Thoracic aorta (tissue), 2 donors: ENCODE measurements at places on chromosomes 12 and 14. TPM values are rescaled to one million over a fixed set of nuclear protein-coding genes. Genes with fewer than 3 reads are reported as not detected.

The CBLN3 gene
- total RNA-seq = 4.2 TPM

- peak overlapping the region; percentile 21 for H3K27ac ChIP-seq
- no peaks in the 10 kb centered on the region for H3K36me3 ChIP-seq
- no peaks in the 10 kb centered on the region for H3K27me3 ChIP-seq
- no peak for DNase-seq
- H3K4me3 ChIP-seq = no peak overlapping the region
- H3K4me1 ChIP-seq = peaks cover 15% of the 10 kb centered on the region
Measured at GRCh38 chr14:90733139-90733808, 83.0 kb downstream of the TTC7B start.

GRCh38 chr12:119692997-119693396 lies 25.1 kb downstream of the PRKAB1 start:
- H3K4me1 ChIP-seq = no peaks in the 10 kb centered on the region
- DNase-seq = no peak

- no peak for DNase-seq
- H3K27me3 ChIP-seq = no peaks in the 10 kb centered on the region
- no peaks in the 10 kb centered on the region for H3K4me1 ChIP-seq
- H3K27ac ChIP-seq = no peak overlapping the region
Measured at GRCh38 chr14:33449268-33449667, 501.6 kb downstream of the EGLN3 start.

GRCh38 chr12:93982771-93983315 lies 165.5 kb upstream of the PLXNC1 start:
- H3K4me3 ChIP-seq = no peak overlapping the region
- H3K27ac ChIP-seq = no peak overlapping the region
- H3K4me1 ChIP-seq = no peaks in the 10 kb centered on the region
- no peaks in the 10 kb centered on the region for H3K27me3 ChIP-seq
- H3K36me3 ChIP-seq = no peaks in the 10 kb centered on the region

The MDM2 gene
- total RNA-seq = 101 TPM

The CHFR gene
- 72.3 TPM for total RNA-seq

GRCh38 chr14:44830371-44830770 lies 131.4 kb downstream of the KLHL28 start:
- no peak overlapping the region for H3K4me3 ChIP-seq
- no peaks in the 10 kb centered on the region for H3K27me3 ChIP-seq
- no peak overlapping the region for H3K27ac ChIP-seq
- H3K4me1 ChIP-seq = no peaks in the 10 kb centered on the region
- no peaks in the 10 kb centered on the region for H3K36me3 ChIP-seq
- DNase-seq = no peak
